A549 (cell line): ENCODE measurements at places on chromosomes 12 and 14. TPM values are rescaled to one million over a fixed set of nuclear protein-coding genes. Genes with fewer than 3 reads are reported as not detected.
A peak's percentile ranks its signal among the peaks of the same experiment; 100 is the strongest.

GRCh38 chr12:130961921-130962451 is 8.3 kb downstream of the ADGRD1 start:
- DNase-seq = no peak

DNA sequence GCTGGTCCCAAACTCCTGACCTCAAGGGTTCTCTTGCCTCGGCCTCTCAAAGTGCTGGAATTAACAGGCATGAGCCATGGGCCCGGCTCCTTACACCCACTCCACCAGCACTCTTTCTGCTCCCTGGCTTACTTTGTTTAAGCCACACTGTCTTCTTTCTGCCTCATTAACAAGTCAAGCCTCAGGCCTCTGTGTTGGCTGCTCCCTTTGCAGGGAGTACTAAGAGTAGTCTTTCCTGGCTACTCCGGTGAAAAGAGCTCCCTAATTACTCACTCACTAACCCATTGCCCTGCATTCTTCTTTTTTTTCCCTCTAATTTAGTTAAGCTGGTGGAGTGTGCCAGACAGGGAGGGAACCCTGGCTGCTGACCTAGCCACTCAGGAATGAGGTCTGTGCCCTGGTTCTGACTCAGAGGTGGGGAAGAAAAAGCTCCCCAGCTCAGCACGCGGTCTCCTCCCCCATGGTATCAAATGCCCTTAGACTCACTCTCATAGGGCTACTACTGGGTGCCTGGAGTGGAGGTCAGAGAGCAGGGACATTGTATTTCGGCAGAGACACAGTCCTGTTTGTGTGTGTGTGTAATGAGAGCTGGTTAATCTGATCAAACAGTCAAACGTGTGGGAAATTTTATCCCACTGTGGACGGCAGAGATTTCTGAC is 19.8 kb downstream of the GALNT6 start:
- peak; percentile 90 for DNase-seq

DNA sequence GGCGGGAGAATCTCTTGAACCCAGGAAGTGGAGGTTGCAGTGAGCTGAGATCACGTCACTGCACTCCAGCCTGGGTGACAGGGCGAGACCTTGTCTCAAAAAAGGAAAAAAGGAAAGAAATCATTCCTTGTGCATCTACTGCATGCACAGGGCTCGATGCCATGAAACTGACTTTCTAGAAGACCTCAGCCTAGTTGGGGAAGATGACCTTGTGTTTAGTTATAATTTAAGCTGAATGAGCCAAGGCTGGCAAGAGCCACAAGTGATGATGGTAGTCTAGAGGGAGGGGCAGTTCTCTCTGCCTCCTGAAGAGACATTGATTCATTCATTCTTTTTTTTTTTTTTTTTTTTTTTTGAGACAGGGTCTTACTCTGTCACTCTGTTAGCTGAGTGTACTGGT is 24.2 kb downstream of the ACACB start:
- DNase-seq = no peak

DNA sequence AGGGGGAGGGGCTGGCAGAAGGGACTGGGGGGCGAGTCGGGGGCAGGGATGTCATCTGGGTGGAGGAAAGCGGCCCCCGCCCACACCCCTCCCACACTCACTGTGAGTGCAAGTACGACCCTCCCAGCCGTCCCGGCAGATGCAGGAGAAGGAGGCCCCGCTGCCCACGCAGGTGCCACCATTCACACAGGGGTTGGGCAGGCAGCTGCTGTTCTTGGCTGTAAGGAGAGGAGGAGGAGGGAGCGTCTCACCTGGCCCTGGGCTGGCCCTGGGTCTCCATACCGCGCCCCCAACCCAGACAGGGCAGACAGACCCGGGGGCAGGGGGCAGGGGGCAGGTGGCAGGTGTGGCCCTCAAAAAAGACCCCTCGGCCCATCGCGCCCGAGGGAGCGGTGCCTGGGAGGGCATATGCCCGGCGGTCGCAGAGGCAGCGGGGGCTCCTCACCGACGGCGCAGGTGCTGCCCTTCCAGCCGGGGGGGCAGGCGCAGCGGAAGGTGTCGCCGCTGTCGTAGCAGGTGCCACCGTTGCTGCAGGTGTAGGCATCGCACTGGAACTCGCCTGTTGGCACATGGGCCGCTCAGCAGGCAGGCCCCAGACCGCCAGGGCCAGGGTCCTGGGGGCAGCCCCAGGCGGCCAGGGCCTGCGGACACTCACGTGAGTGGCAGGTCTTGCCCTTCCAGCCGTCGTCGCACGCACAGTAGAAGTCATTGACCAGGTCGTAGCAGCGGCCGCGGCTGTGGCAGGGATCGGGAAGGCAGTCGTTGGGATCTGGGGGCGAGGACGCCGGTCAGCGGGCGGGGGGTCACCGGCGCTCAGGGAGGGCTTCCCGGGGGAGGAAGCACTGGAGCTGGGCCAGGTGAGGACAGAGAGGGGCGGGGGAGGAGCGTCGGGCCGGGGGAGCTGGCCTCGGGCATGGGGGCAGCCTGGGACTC is 20.6 kb downstream of the JAG2 start:
- DNase-seq = no peak

GRCh38 chr12:42364692-42365091 is 38.7 kb downstream of the PPHLN1 start:
- DNase-seq = no peak

- no peak for DNase-seq
These were observed 9.5 kb upstream of the NUMB start for GRCh38 chr14:73467800-73468199.

DNA sequence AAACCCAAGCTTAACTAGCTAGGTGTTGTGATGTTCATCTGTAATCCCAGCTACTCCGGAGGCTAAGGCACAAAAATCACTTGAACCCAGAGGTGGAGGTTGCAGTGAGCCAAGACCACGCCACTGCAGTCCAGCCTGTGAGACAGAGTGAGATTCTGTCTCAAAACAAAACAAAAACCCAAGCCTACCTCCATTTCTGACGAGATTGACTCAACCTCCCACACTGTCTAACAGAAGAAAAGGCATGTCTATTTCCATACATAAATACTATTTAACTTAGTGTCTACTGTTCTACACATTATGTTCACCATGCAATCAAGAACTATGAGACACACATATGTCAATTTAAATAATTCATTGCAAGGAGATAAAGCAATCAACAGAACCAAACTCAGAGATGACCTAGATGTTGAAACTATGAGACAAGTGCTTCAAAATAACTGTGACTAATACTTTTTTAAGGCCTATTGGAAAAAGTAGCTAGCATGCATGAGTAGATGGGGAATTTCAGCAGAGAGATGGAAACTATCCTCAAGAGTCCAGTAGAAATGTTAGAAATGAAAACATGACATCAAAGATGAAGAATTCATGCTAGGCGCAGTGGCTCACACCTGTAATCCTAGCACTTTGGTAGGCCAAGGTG is 75.9 kb upstream of the DHRS4 start:
- DNase-seq = no peak

- no peak for DNase-seq
These were observed 20.1 kb downstream of the TSPAN9 start for GRCh38 chr12:3097186-3097804.

GRCh38 chr14:24411443-24412389 is 12.9 kb downstream of the NYNRIN start:
- DNase-seq = peak; percentile 74

DNA sequence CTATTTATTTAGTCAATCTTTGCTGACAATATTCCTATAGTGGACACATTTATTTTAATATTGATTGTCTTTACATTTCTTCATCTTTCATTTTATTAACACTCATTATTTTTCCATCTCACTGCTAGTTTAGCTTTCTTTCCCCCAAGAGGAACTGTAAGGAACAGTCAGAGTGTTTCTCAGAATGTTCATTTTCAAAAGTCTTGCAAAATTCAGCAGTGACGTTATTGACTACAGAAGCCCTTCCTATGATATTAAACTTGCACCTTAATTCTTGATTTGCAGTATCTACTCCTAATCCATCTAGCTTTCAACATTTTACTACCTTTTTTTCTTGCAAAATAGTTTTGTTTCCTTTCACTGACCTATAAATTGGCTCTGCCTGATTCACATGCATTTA is 13.0 kb downstream of the CLEC2B start:
- no peak for DNase-seq

Gene ZNF705A
- polyA plus RNA-seq = not detected in 3 replicates

Gene FICD
- 1.9 to 2.5 TPM (median 2.1 TPM) in 3 replicates for polyA plus RNA-seq

Gene CLEC14A
- not detected in 3 replicates for polyA plus RNA-seq

Gene BEST3
- 0.78 to 1.2 TPM (median 0.93 TPM) in 3 replicates for polyA plus RNA-seq

Gene ACSM4
- polyA plus RNA-seq = not detected in 3 replicates
